Activated T-cell treated with anti-CD3 and anti-CD28 coated beads, Interleukin-2, amount 50 U/mL, for 48 hours (primary cell): ENCODE measurements at places on chromosomes 5 and 9.

GRCh38 chr9:133032171-133032570, 1.4 kb downstream of the GTF3C5 start:
- DNase-seq, result no peak

GRCh38 chr5:172906888-172907287, 52.3 kb upstream of the RPL26L1 start:
- no peak for DNase-seq

DNA sequence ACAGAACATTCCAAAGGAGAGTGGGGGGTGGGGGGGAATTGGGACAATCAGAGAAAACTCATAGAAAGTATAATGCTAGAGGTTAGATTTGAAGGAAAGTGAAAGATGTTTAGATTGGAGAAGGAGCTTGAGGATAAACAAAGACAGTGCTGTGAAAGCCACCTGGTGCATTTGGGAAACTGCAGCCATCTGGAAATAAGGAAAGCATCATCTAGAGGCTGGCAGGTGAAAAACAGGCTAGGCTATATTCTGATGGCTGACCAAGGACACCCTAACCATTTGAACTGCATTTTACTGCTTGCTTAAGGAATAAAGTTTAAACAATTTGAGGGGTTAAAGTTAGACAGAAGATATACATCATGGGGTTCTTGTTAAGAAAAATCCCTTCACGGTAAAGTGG, 296.4 kb downstream of the CETN3 start:
- no peak for DNase-seq

DNA sequence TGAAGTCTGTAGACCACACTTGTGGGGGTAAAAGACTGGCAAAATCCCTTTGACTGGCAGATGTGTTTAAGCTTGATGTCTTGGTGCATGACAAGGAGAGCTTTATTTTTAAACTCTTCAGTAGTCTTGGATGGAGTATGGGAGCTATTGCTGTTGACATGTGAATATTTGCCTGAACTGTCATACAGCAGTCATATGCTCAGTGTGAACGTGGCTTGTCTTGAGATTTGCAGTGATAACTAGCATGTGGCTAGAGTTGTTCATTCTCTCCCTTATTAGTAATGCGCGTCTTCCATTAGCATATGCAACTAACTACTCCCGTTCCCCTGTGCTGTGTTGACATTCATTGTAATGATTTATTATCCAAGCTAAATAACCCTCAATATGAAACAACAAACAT, 523.6 kb upstream of the WWC1 start:
- no peak for DNase-seq

GRCh38 chr5:177015156-177015555, 7.3 kb upstream of the ZNF346 start:
- DNase-seq, result no peak

- DNase-seq, result no peak
These were observed 57.6 kb downstream of the MLLT3 start for GRCh38 chr9:20564650-20565049.

GRCh38 chr5:176489077-176489476, 40.9 kb downstream of the FAF2 start:
- DNase-seq, result no peak

DNA sequence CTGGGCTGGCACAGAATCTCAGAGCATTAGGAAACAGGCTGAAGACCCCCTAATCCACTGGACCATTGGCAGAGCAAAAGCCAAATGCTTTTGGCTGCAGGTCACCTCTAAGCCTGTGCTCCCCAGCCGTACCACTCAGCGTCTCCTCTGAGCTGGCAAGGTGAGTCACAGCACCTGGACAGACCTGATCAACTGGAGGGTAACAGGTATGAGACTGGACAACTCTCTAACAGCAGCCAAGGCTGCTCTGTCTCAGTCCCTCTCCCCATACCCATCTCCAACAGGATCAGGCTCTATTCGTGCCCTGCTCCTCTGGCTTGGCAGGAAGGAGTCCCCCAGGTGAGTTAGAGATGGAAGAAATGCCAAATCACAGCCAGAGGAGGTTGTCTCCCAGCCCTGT, 4.7 kb downstream of the GOLGA2 start:
- DNase-seq, result no peak

DNA sequence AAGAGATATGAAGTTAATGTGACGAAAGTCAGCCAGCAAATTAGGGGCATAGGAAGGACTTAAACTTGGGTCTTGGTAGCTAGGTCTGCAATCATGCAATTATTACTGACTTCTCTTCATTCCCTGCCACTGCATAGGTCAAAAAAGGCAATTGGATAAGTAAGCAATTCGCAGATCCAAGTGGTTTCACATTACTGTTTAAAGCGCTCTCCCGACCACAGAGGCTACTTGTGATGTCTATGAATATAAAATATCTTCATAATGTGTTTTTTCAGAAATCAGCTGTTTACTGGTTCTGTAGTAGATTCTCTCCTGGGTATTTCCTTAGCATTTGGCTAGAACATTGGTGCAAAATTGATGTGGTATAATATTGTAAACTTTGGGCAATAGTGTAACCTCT, 174.7 kb upstream of the PTGER4 start:
- no peak for DNase-seq

DNA sequence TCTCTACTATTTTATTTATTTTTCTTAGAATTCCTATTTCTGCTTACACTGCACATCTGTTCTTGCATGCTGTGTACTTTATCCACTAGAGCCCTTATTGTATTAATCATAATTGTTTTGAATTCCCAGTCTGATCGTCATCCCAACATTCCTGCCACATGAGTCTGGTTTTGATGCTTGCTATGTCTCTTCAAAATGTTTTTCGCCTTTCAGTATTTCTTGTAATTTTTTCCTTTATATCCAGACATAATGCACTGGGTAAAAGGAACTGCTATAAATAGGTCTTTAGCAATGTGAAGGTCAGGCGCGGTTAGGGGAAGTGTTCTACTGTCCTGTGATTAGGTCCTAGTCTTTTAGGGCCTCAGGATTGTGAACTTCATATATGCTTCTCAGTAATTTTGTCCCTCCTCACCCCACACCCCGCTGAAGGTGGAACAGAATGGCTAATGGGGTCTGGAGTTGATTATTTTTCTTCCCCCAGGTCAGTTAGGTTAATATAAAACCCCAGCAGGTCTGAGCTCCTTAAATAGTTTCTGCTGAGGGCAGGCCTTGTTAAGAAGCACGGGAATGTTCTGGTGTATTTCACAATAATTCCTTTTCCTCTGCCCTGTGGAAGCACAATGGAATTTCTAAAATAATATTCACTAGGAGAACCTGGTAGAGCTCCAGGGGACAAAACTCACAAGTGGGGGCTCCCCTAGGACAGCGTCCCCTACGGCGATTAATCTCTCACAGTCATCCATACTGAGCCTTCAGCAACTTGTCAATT, 146.6 kb upstream of the TUT7 start:
- DNase-seq, result no peak

DNA sequence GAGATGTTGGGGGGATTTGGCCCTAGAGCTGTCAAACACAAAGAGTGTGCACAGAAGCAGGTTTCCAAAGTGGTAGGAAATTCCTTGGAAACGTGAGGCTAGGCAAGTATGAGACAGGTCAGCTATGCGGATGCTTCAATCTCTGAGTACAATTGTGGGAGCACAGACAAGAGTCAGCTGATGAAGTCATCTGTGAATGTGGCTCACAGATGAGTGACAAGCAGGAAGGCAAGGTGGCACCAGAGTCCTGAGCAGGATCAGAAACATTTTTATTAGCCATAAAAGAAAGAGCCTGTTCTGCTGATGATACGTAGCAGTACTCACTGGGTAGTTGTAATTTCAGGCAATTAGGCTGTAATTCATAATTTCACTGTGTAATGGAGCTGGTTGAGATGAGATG, 117.0 kb downstream of the DCP2 start:
- no peak for DNase-seq

- DNase-seq, result peak; percentile 85
These were observed 720 bp downstream of the NOTCH1 start for GRCh38 chr9:136544964-136545691.

DNA sequence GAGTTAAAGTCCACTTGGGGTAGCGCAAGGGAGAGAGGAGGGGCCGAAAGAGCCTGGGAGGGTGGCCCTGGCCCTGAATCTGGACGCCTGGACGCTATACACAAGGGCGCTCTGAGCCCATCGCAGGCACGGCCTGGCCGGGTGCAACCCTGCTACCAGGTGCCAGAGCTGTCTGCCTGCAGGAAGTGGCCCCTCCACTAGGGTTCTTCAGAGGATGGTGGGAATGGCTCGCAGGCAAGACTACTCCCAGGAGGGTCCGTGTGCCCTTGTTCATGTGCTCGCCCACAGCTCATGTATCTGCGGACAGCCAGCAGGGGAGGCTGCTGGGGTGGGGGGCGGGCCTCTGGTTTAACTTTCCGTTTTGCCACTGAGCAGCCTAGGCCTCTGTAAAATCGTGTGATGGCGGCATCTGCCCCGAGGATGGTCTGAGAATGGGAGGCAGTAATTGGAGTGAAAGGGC, 1.4 kb upstream of the NKD2 start:
- DNase-seq, result no peak

DNA sequence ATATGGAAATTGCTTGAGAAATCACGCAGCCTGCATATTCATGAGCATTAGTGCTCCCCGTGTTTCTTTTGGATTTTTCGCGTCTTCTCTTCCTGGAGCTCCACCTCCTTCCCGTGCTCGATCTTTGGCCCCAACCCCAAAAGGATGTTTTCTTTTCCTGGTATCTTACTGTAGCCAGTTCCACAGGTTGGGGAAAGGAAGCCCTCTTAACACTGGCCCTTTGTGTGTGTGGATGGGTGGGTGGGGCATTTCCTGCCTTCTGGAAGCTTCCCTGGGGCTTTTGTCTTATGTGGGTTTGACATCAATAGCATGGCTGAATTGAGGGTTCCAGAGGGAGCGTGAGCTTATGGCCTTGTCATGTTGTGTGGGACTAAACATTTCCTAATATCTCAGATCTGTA, 21.9 kb downstream of the STXBP1 start:
- no peak for DNase-seq

DNA sequence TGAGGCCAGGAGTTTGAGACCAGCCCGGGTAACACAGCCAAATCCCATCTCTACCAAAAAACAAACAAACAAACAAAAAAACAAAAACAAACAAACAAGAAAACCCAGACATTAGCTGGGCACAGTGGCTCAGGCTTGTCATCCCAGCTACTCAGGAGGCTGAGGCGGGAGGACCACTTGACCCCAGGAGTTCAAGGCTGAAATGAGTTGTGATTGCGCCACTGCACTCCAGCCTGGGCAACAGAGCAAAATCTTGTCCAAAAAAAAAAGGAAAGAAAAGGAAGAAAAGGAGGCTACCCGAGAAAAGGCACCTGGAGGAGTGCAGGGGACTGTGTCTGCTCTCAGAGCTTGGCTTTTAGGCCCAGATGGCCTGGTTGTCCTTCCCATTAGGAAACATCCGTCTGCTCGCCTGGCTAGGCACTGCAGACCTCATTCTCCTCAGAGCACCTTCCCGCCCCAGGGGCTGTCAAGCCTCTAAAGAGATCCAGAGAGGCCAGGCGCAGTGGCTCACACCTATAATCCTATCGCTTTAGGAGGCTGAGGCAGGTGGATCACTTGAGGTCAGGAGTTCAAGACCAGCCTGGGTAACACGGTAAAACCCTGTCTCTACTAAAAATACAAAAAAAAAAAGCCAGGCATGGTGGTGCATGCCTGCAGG, 185.3 kb upstream of the IER5L start:
- no peak for DNase-seq

GRCh38 chr9:105054491-105054890, 126.5 kb upstream of the ABCA1 start:
- DNase-seq, result no peak

DNA sequence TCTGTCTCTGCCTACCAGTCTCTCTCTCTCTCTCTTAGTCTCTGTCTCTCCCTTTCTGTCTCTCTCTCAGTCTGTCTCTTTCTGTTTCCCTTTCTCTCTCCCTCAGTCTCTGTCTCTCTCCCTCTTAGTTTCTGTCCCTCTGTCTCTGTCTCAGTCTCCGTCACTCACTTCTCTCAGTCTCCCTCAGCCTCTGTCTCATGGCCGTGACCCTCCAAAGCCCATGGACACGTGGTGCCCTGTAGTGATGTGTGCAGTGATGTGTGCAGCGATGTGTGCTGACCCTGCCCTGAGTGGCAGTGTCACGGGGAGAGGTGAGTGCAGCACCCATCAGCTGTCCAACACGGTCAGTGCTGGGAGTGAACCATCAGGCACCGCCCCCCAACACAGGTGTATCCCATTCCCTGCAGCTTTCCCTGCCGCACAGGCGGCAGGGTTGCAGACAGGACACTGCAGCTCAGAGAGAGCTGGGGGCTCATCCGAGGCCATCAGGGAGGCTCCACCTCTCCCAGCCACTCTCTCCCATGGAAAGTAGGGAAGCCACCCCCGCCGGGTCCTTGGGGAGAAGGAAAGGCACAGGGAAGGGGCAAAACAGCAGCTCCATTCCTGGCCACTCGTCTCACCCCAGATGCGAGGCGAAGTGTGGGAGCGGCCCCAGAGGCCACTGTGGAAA, 794 bp upstream of the LRRC14B start:
- DNase-seq, result no peak

DNA sequence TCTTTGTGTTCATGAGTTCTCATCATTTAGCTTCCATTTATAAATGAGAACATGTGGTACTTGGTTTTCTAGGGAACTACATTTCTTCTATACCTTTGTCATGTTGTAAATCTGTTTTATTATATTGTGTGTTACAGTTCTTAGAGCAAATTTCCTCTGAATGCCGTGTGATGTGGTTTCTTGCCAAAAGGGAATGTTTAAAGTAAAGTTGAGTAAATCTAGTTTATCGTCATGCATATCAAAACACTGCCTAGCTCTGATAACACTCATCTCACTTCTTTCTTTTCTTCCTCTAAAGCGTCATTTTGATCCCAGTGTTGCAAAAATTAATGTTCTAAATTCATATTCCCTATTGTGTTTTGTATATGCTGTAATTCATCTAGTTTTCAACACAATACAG, 295.4 kb upstream of the HAPLN1 start:
- no peak for DNase-seq

DNA sequence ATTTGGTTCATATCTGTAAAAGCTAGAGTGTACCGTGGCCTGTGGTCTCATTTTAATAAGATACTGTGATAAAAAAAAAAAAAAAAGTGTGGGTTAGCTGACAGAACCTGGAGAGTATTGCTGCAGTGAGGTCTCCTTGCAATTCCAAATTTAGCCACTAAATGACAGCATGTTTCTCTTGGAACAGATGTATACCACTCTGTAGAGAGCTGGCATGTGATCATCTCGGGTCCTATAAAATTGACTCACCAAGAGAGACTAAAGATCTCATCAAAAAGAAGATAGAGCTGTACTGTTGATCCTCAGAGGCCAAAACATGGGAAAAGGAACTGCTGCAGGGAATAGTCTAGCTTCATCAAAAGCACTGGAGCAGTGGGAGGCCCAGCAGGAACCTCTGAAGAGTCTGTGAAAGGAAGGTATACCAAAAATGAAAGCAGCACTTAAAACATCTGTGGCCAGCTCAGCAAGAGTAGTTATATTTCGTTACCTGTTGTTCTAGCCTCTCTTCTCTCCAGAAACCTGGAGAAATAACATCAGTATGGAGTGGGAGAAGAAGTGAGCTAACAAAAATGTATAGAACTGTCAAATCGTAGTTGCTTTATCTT, 826.8 kb downstream of the EFNA5 start:
- DNase-seq, result no peak
